Right ventricle myocardium superior (tissue), 1 donor: ENCODE measurements at places on chromosomes 5 and 9. TPM values are rescaled to one million over a fixed set of nuclear protein-coding genes. Genes with fewer than 3 reads are reported as not detected.
A peak's percentile ranks its signal among the peaks of the same experiment; 100 is the strongest.

DNA sequence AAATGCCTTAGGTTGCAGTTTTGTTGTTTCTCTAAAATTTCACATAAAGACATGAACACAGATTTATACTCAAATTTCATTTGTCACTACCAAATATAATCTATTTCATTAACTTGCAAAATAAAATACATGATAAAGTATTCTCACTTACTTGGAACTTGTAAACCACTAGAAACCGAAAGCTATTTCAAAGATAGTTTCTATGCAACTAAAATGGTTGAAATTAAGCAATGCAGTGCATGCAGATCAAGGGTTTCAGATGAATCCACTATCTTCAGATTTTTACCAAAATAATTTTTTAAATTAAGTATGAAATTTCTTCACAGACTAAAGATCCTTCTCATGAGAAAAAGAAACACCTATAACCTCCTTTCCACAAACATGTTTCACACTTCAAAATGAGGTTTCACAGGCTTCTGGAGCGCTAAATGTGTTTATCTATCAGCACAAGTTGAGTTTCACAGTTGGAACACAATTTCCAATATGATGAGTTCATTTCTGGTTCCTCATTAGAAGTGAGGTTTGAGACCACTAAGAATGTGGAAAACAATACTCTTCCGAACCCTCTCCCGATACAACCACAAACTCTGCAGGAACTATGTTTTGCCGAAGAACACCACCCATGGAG, 63.9 kb downstream of the EPB41L4A start:
- DNase-seq = no peak

- DNase-seq = no peak
Observed at GRCh38 chr5:14915291-14915952, 43.8 kb upstream of the ANKH start.

- DNase-seq = no peak
Observed at GRCh38 chr5:176996780-176997179, 9.8 kb downstream of the UIMC1 start.

DNA sequence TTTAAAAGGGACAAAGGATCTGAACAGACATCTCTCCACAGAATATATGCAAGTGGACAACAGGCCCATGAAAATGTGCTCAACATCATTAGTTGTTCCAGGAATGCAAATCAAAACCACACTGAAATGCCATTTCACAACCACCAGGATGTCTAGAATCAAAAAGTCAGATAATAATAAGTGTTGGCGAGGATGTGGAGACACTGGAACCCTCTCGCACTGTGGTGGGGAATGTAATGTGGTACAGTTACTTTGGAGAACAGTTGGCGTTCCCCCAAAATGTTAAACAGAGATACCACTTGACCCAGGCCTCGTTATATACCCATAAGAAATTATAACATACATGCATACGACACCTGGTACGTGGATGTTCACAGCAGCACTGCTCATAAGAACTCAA, 38.6 kb downstream of the SARDH start:
- DNase-seq = no peak

GRCh38 chr5:97266576-97266975, 83.5 kb upstream of the RIOK2 start:
- DNase-seq = peak; percentile 57

- DNase-seq = no peak
Observed at GRCh38 chr5:133705331-133705730, 93.0 kb upstream of the FSTL4 start.

- DNase-seq = no peak
Observed at GRCh38 chr5:125446986-125447385, 700.5 kb upstream of the ZNF608 start.

- DNase-seq = no peak
Observed at GRCh38 chr5:82766206-82766605, 311.0 kb downstream of the TMEM167A start.

DNA sequence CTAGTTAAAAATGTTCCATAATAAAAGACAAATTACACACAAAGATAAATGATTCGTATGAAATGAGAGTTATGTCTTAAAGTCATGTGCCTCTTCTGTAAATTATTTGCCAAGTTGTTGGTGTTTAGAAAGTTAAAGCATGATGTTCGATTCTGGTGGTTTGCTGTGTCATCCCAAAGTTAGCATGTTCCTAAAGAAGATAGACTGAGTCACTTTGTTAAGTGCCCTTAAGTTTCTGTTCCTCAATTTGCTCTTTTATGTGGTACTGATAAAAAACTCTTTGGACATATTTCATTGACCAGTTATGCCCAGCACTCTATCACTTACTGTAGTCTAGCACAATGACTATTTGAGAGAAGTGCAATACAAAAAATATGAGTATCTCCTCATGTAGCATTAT, 366.9 kb upstream of the ZNF608 start:
- no peak for DNase-seq

DNA sequence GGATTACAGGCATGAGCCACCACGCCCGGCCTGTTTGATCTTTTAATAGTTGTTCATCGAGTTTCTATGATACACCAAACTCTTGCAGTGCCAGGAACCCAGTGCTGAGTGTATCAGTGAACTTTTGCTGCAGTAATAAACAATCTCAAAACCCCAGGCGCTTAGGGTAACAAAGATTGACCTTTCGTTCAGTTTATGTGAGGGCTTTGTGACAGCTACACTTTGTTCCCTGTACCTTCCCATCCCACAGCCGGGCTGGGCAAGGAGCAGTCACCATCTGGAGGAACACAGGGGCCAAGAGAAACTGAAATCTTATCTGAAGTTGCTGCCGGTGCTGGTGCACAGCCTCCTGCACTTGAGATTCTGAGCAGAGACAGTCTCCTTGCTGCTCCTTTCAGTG, 17.2 kb upstream of the WNK2 start:
- DNase-seq = no peak

- DNase-seq = no peak
Observed at GRCh38 chr9:104786293-104786692, 22.4 kb downstream of the NIPSNAP3B start.

DNA sequence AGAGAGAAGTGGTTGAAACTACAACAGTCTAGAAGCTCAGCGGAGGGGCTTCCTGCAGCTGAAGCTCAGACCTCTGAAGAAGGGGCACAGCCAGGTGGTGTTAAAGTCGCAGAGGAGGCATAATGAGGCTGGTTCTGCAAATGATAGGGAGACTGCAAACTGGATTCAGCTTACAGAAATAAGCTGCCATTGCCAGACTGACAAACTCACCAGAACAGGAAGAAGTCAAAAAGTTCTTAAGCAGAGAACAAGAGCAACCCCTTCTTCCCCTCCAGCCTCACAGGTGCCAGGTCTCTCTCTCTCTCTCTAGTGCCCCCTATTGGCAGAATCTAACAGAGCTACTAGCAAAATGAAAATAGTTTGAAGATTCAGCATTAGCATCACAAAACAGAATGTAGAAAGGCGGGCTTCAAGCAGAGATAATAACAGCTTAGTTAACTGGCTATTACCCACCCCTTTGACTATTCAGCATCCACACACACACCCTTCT, 76.7 kb downstream of the GRAMD2B start:
- DNase-seq = no peak

GRCh38 chr9:113837334-113837733, 38.8 kb upstream of the ZNF618 start:
- DNase-seq = no peak

DNA sequence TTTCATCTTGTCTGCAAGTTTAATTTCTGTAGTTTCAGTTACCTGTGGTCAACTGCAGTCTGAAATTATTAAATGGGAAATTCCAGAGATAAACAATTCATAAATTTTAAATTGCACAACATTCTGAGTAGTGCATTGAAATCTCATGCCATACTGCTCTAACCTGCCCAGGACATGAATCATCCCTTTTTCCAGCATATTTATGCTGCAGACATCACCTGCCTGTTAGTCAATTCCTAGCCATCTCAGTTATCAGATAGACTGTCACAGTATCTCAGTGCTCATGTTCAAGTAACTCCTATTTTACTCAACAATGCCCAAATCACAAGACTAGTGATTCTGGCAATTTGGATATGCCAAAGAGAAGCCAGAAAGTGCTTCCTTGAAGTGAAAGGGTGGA, 223.0 kb upstream of the GRIA1 start:
- no peak for DNase-seq

- DNase-seq = no peak
Observed at GRCh38 chr5:43652537-43653302, 49.7 kb downstream of the NNT start.

DNA sequence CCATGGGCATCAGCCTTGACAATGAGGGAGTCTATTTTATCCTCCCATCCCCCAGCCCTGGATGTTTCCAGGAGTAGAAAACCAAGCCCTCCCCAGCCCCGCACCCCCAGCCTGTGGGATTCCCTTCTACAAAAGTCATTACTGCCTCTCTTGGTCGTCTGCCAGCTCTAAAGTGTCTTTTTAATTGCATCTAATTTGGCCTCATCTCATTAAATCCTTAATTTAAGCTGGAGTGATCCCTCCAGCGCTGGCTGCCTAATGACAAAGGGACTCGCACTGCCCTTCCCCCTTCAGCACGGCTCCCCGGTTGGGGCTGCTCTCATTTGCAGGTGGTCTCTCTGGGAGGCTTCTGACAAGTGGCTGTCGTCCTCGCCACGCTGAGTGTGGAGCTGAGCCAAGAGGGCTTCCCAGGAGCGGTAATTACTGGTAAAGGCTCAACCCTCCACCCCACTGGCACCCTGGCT, 107.9 kb upstream of the ALDH1B1 start:
- DNase-seq = no peak

- no peak for DNase-seq
Observed at GRCh38 chr9:121637713-121638220, 13.7 kb upstream of the DAB2IP start.

DNA sequence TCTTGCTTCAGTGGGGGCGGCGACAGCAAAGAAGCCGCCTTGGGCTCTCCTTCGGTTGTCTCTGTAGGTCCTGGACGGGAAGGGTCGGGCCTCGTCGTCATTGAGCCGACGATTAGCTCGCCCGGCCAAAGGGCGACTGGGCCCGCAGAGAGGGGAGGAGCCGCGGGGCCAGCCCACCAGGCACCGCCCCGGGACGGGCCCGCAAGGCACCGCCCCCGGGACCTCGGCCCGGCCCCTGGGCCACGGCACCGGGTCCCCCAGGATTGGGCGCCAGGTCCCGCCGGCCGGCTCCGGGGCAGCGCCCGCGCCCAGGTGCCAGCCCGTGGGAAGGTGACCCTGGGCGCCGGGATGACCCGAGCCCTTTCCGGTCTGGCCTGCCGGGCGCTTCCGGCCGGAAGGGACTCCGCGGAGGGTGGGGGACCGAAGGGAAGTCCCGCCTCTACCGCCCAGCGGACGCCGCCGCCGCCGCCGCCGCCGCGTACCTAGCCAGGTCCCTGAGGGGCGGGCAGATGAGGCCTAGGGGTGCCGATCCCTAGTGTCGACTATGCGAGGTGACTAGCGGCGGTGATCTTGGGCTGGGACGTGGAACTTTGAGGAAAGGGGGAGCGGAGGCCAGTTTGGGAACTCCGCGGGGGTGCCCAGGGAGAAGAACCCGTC, at the start of the genes GBA2 and RGP1:
Gene GBA2 (minus strand): TSS at position 371 of the 657 bp plus-strand sequence. CDS start 524 bp downstream, outside the sequence.
Gene RGP1 (plus strand): TSS at position 430 of the 657 bp plus-strand sequence. CDS start 469 bp downstream, outside the sequence.
- DNase-seq = peak; percentile 90

GRCh38 chr5:6719417-6719816, 6.2 kb downstream of the TENT4A start:
- DNase-seq = no peak

DNA sequence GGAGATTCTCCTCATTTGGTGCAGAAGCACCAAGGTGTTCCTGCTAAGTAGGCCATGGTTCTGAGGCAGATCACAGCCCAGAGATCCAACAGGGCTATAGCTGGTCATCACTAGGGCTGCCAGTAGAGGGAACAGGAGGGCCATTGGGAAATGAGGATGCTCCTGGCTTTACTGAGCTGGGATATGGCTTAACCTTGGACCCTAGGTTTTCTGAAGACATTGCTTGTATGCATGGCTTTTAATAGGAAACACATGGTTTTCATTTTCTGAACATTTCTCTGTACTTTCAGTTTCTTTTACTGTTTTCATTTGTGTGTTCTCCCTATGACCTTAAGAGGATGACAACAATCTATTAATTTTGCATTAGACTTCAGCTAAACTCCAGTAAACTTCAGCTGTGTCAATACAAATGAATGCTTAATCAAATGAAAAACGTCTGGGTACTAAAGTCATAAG, at the start of gene IFNW1:
Gene IFNW1 (minus strand): TSS at position 406 of the 456 bp plus-strand sequence. CDS start 262 bp downstream, at position 144.
- DNase-seq = no peak

- no peak for DNase-seq
Observed at GRCh38 chr5:124783285-124783684, 36.8 kb upstream of the ZNF608 start.

DNA sequence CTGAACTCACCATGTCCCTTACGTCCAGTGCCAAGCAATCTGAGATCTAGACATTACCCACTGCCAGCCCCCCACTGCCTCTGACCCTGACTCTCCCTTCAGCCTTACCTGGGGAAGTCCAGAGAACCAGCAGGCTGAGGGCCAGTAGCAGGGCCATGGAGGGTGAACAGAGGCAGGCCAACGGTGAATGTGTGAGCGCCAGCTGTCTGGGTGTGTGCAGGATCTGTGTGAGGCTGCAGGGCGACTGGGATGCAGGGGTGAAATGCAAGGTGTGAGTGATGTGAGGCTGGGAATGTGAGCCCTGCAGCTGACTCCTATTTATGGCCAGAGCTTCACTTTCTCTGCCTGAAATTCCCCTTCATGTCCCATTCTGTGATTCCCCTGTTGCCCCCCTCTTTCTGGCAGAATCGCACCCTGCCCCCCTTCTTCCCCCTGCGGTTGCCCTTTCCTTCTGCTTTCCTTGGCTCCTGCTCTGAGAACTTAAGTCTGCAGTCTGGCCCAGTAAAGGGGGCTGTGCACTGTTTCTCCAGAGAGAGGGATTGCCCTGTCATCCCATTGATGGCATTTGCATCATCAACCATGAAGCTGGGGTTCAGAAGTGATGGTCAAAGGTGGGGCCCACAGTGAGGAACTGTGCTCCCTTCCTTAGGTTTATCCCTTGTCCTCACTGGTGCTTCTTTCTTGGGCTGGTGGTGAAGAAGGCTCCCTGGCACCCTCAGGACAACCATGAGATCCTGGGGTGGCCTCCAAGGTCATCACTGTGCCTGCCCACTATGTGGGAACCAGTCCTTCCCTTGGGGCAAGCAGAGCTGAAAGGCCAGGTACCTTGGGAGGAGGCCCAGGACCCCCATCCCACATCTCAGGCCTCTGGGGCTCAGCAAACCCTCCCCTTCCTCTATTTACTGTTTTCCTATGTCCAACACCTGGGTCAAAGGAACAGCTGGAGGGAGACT, at the start of gene CCL19:
Gene CCL19 (minus strand): TSS at position 294 of the 953 bp plus-strand sequence. CDS start 137 bp downstream, at position 157.
- DNase-seq = no peak

DNA sequence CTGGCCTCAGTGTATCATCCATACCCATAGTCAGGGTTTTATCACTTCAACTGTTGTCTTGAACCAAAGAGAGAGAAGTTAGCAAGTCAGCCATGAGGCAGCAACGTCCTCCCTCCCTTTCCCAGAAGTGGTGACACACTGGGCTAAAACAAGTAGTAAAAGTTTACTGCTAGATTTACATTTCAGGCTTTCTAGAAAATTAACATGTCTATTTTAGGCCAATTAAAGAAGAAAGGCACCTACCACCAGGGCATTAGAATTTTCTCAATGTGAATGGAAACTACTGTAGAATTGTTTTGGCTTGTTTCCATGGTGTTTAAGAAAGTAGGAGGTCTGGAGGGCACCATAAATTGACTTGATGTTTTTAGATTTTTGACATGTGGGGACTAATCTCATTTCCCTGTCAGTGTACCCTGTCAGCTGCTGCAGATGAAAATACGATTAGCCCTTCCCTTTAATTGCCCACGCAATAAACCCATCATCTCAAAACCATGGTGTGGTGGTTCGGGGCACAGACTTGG, 121.8 kb upstream of the ELL2 start:
- DNase-seq = no peak

CNTNAP3 gene
- total RNA-seq = 10.1 TPM

RELL2 gene
- 0.86 TPM for total RNA-seq

CCL28 gene
- total RNA-seq = 0.81 TPM

MOCS2 gene
- total RNA-seq = 94.1 TPM

CDC20B gene
- total RNA-seq = not detected

BAAT gene
- 0.08 TPM for total RNA-seq

CTXN3 gene
- total RNA-seq = not detected

PCDHB4 gene
- total RNA-seq = 1.7 TPM
